ENCODE measurements at places on chromosomes 2 and 18.

DNA sequence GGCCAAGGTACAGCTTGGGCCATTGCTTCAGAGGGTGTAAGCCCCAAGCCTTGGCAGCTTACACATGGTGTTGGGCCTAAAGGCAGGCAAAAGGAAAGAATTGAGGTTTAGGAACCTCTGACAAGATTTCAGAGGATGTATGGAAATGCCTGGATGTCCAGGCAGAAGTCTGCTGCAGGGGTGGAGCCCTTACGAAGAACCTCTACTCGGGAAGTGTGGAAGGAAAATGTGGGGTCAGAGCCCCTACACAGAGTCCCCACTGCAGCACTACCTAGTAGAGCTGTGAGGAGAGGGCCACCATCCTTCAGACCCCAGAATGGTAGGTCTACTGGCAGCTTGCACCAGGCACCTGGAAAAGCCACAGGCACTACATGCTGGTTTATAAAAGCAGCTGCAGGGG lies 124.2 kb downstream of the RPIA start:
- DNase-seq: no peak

DNA sequence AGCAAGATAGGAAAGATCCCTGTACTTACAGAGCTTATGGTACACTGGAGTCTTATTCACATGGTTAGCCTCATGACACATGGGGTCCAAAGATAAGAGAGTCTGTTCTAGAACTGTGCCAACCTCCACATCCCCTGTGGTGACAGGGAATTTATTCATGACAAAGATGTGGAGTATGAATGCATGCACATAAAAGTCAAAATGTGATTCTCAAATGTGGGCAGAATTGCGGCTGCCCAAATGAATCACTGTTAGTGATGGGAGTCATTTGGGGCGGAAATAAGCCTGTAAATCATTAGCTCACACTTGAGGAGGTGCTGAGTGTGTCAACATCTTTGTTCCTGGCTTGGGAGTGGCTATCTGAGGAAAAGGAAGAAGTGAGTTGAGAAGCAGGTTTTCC lies 560.6 kb downstream of the SLC4A3 start:
- DNase-seq: no peak

DNA sequence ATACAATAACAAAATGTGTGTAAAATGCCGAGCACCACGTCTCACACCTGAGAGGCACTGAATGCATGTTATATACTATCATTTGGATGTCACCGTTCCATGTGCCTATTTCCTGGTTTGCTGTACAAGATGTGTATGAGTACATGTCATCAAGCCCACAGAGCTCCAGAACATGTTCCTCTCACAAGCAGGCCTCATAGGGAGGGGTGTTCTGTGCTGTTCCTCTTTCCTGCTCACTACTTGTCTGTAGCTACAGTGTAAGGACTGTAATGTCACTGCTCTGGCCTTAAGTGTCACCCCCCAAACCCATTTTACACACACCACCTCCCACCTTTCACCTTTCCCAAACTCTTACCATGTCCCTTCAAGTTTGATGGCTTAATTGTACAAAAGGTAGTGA lies 1.8 kb downstream of the AFF3 start:
- no peak for DNase-seq

- DNase-seq: no peak
Observed at GRCh38 chr18:8367217-8367988, 241.8 kb upstream of the RAB12 start.

DNA sequence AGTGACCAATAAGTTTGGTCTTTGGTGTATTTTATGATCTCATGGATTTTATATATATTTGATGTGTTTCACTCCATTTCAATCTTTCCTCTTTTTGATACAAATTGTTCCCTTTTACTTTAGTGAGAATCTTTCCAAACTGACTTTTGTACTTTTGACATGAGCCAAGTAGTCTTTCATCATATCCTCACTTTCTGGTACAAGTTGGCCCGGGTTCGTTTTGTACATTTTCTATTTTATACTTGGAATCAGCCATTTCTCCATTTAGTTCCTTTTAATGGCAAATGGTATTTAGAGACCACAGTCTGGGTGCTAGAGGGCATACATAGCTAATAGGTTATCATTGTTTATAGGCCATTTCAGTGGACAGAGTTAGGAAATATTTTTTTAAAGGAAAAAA lies 147.9 kb upstream of the MYO3B start:
- no peak for DNase-seq

DNA sequence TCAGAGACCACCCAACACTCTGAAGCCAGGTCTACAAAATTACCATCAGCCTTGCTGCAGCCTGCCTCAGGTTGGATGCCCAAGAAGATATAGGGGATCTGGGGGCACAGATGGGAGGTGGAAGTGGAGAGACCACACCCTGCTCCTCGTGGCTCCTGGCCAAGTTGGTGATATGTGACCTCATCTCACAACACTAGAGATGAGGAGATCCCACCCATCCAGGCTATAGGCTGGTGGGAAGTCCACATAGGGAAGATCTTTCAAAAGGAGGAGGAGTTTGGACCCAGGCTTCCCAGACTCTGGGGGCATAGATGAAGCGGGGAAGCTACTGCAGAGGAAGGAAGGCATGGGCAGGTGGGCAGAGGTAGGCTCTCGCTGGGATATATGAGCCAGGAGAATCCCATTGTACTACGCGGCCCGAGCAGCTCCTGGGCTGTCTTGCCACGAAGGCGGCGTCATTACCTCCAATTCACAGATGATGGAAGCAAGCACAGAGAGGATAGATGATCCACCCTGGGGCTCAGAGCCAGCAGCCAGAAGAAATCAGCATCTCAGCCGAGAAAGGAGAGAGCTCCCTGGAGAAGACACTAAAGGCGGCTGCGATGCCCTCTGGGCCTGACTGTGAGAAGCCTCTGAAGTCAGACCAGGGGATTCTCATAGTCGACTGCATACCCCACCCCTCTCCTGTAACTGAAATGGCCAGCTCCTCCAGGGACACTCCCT lies 96.0 kb downstream of the RHOB start:
- DNase-seq: no peak

- DNase-seq: no peak
Observed at GRCh38 chr18:28794459-28795245, 617.7 kb upstream of the CDH2 start.

- DNase-seq: no peak
Observed at GRCh38 chr2:190277234-190278112, 42.2 kb downstream of the HIBCH start.

DNA sequence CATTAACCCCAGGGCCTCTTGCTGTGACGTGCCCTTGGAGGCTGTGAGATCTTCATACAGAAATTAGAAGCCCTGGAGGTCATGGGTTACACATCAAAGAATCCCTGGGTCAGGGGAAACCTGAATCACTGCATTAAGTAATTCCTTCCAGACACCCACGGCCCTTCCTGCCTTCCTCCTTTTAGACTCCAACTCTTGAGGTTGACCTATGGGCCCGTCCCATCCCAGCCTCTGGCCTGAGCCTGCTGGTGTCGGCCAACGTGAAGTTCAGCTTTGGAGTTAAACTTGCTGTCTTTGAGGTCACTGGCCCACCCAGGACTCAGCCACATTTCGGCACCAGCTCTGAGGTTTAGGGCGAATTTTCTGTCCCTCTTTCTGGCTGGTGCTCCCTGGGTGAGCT lies 198.3 kb downstream of the ACKR3 start:
- DNase-seq: no peak

- no peak for DNase-seq
Observed at GRCh38 chr2:230931556-230932231, 6.7 kb upstream of the GPR55 start.

DNA sequence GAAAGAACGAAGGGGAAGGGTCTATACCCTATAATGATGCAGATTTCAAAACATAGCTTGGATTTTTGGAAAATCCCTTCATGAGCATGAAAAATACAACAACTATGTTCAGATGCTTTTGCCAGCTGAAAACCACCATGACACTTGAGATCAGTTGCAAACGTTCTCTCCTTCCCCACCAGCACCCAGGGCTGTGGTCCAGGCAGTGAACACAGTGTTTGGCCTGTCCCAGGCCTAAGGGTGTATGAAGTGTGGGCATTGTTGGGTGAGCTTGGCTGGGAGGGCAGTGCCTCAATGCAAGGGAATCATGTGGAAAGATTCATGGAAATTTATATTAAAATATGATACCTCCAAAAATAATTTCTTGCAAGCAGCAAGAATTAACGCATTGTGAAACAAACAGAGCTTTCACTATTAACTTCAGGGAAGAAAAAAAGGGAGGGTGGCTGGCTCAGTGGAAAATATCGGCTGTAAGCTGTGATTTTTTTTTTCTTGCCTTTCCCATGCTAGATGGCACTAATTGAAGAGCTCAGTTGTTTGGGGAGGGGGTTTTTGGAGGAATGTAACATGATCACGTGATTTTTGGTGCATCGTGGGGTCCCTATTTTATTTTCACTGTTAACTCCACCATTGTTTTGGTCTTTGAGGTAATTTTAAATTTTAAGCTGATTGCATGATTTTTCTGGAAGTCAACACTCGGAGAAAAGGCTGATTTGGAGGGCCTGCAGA lies 52.0 kb downstream of the CDC42EP3 start:
- DNase-seq: no peak

DNA sequence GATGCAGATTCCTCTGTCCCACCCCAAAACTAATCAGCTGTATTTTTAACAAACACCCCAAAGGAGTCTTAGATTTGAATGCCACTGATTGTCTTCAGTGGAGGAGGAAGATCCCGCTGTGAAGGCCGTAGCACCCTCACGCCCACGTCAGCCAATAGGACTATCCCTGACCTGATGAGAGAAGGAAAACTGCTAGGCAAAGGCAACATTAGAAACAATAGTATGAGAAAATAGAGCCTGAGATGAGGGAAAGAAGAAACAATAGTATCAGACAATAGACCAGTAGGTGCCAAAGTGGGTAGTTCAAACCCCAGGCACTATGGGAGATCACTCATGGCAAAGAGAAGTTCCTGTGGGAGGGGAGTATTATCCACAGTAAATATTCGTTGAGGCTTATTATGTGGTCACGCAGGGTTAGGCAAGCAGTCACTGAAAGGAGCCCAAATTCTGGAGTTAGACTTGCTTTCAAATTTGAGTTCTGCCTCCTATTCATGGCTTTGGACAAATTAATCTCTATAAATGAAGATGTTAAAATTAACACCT lies 2.8 kb downstream of the PCBP1 start:
- DNase-seq: no peak

GRCh38 chr2:120779781-120780283 lies 44.2 kb downstream of the GLI2 start:
- DNase-seq: no peak

DNA sequence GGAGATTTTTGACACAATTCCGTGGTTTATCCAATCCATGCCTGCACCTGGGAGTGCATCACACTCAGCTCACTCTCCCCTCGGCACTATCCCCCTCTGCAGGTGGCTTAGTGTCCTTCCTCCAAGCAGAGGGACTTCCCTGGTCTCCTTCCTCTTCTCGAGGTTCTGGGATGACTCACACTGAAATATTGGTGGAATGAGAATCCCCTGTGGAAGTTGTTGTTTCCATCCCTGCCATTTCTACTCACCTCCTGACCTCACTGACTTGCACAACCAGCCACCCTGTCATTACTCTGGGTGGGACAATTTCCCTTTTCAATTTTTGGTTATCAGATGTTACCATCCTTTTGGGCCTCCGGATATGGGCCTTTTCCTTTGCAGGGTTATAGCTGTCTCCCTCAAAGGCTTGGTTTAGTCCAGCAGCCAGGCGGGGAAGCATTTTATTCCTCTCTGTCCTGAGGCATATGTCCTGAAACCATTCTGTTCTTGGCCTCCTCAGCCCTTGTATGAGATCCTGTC lies 59.9 kb downstream of the PTPRM start:
- DNase-seq: no peak

- DNase-seq: no peak
Observed at GRCh38 chr2:215985257-215985656, 28.1 kb downstream of the MREG start.

GRCh38 chr2:9205486-9205885 lies 1.1 kb upstream of the ASAP2 start:
- DNase-seq: no peak

DNA sequence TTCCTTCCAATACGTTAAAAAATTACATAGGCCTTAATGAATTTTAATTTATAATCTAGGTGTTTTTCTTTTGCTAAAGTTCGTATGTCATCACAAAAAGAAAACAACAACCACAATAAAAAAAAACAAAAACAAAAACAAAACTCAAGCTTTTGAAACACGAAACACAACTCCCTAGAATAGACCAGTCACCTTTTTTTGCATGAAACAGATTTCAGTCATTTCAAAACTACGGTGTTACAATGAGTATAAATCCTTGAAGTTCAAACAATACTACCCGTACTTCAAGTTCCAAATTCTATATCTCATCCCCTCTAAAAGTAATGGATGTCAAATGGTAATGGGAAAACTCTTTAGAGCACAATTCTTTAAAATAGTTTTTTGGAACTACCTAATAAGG lies 142.4 kb downstream of the CDH2 start:
- no peak for DNase-seq

Measured in stimulated activated CD4-positive, alpha-beta T cell treated with anti-CD3 and anti-CD28 coated beads, Interleukin-1b, Interleukin-23, amount 100 ng/mL, for 4 hours (primary cell).